ENCODE measurements at places on chromosomes 13 and 19.
A peak's percentile ranks its signal among the peaks of the same experiment; 100 is the strongest.

DNA sequence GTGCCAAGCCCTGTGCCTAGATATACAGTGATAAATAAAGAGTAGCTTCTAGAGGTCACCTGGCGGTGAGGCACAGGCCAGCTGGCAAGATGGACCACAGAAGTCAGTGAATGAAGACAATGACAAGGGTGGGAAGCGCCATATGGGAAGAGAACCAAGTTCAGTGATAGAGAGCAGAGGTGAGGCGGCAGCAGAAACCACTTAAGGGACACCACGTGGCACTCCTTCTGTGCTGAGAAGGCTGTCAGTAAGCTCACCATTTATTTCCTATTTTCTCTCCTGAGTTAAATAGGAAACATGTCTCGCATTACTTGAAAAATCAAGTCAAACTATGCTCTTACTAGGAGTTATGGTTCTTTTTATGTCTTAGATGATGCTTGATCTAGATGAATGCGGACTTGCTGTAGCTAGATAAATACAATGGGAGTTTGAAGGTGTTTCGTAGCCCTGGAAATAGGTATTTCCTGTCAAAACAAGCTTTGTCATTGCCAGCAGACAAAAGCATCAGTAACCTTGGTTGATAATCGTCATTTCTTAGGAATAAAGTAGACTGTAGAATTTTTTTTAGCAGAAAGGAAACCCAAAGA is 17.8 kb downstream of the ALOX5AP start:
- DNase-seq, result no peak

- DNase-seq, result no peak
These were observed 240.2 kb upstream of the MAB21L1 start for GRCh38 chr13:35716729-35717128.

- peak; percentile 38 for DNase-seq
These were observed 5.8 kb downstream of the MLLT1 start for GRCh38 chr19:6273701-6274601.

- peak; percentile 85 for DNase-seq
These were observed 6.1 kb downstream of the IL4I1 start for GRCh38 chr19:49890349-49891311.

DNA sequence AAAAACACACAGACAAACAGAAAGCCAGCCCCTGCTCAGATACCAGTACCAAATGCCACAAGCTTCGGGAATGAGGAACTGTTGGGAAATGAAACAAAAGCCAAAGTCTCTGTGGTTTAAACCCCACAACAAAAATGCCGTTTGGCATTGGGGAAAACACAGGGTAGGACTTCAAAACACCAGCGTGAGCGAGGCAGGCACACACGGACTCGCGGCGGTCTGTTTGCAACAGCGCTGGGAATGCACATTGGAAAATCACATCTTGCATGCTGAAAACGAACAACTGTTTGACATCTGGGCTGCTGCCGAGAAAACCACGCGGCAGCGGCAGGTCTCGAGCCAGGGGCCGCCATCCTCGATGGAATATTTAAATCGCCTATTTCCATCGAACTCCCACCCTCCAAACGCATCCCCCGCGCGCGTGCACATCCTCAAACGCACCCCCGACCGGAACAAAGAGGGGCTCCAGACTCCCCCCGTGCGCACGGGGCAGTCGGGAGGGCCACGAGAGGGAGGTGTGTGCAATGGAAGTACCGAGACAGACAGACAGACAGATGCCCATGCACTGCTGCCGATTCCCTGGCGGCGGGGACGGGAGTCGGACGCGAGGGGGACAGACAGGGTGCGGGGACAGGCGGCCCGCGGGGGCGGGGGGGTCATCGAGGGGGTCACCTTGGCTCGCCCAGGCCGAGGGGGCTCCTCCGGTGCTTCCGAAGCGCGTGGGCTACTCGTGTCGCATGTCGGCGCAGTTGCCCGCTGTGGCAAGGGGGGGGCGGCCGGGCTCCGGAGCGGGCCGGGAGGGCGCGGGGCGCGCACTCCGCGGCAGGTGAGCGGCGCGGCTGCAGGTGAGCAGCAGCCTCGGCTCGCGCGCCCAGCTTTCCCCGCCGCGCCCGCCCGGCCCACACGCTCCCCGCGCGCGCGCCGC is at the start of gene GPR12:
Gene GPR12 (minus strand): TSS at position 880 of the 925 bp plus-strand sequence. CDS start 959 bp downstream, outside the sequence.
- peak; percentile 34 for DNase-seq

DNA sequence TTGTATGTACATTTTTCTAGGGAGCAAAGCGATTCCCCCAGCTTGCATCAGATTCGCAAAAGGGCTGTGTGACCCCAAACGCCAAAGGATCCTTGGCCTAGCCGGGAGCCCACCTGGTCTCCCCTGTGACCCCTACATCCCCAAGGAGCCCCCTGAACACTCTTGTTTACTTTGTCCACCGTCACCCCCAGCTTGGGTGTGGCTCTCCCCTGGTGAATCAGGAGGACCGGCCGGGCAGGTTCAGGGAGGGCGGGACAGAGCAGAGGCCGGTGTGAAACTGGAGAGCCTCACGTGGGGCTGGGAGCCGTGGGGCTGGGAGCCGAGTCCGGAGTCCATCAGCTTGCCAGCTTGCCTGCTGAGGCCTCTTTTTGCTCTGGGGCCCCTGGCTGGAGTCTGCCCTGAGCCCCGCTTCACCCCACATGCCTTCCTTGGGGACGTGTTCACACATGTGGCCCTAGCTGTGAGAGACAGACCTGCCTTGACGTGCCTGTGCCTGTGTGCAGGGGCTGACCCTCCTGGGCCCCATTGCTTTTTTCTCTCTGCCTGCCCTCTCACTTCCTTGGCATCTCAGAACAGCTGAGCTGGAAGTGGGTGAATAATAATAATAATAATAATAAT is 2.0 kb downstream of the ITPKC start:
- DNase-seq, result peak; percentile 57

- no peak for DNase-seq
These were observed 95.9 kb upstream of the FREM2 start for GRCh38 chr13:38590796-38591507.

DNA sequence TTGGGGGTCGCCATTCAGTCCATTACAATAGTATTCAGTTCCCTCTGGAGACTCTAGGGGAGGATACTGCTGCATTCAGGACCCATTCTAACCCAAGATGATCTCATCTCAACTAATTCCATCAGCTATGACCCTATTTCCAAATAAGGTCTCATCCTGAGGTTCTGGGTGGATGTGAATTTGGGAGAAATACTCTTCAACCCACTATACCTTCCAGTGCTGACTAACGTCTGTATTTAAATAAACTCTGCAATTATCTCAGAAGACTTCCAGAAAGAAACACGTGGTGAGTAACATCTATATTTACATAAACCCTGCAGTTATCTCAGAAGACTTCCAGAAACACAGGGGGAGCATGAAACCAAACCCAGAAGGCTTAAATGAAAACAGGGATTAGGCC is 1300.7 kb downstream of the PCDH9 start:
- no peak for DNase-seq

- no peak for DNase-seq
These were observed 6.9 kb downstream of the CHAF1A start for GRCh38 chr19:4409123-4409933.

Data from nephron progenitor cell (in vitro differentiated cells).